ENCODE measurements at places on chromosomes 1 and 21.

GRCh38 chr1:13950637-13951036, 250.6 kb downstream of the PRDM2 start:
- no peak overlapping the region for H3K27ac ChIP-seq
- H3K36me3 ChIP-seq: no peaks in the 10 kb centered on the region
- H3K4me3 ChIP-seq: no peak overlapping the region
- peaks cover 3% of the 10 kb centered on the region for H3K27me3 ChIP-seq
- peak; percentile 9 for DNase-seq

- H3K4me3 ChIP-seq: peak overlapping the region; percentile 62
- H3K27ac ChIP-seq: no peak overlapping the region
- no peaks in the 10 kb centered on the region for H3K36me3 ChIP-seq
- peaks cover 76% of the 10 kb centered on the region for H3K27me3 ChIP-seq
- no peak for DNase-seq
Measured at GRCh38 chr1:180227861-180228647, 2.0 kb upstream of the LHX4 start.

DNA sequence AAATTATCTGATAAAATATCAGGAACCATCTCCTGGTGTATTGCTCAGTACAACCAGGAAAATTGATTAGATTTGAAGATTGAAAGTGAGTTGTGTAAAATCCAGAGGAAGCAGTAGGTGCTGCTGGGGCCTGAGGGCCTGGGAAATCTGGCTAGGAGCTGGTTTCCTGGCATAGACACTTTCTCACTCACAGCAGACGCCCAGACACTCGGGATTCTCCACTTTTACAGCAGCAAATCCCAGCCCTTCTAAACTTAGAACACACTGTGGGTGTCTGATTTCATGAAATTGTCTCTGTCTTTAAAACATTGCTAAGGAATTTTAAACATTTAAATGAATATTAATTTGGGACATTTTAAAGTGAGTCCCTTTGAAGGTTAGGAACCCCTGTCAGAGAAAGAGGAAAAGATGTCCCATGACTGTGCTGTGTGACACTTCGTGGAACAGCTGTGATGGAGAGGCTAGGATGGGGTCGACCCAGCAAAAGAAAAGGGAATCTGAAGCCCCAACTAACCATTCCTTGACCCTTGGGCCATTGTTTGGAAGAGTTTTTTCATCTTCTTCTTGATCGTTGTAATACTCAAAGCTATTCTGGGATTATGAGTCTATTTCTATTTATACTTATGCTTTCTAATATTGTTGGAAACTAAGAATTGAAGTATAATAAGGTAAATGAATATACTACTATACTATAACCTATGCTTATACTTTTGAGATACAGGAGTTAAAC, 49.0 kb upstream of the VAMP3 start:
- H3K36me3 ChIP-seq: no peaks in the 10 kb centered on the region
- no peak overlapping the region for H3K4me3 ChIP-seq
- peaks cover 6% of the 10 kb centered on the region for H3K4me1 ChIP-seq
- DNase-seq: no peak

DNA sequence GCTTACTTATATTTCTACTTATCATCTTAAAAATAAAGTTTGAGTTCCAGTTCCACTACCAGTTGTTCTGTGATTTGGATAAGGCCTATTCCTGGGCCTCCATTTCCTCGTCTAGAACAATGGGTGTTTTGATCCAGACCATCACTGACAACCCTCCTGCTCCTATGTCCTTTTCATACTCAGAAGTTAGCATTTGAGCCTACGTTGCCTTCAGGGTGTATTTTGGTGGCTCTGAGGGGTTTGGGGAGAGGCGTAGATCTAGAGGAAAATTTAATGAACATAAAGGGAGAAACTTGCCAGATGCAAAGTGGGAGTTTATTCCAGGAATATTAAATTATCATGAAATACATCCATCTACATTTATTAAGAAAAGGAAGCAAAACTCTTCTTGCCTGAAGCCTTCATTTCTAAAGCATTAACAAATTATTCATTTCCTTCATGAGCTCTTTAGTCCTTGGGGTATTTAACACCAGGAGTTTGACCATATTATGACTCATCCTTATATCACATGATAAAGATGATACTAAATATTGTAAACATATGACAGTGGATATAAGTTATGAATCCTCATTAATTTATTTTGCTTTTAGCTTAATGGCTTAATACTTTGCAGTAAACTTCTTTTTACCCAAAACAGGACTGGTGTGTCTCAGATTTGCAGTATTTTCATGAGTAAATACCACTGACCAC, 47.2 kb upstream of the SYT14 start:
- no peak overlapping the region for H3K4me3 ChIP-seq
- H3K27me3 ChIP-seq: peaks cover 12% of the 10 kb centered on the region
- H3K4me1 ChIP-seq: peaks cover 4% of the 10 kb centered on the region

DNA sequence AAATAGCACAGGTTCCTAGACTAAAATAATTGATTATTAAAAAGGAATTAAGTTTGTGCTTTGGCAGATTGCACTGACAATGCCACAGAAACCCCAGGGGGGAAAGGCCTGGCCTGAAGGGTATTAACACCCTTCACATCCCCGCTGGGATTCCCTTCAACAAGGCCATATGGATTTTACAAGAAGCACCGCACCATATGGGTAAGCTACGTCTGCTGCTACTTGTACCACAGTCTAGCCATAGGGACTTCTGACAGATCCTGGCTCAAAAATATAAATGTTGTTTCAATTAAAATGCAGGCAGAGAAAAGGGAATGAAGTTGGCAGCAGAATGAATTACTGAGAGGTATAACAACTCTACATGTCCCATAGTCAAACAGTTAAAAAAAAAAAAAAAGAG, 101.0 kb downstream of the DENND1B start:
- H3K4me1 ChIP-seq: no peaks in the 10 kb centered on the region
- H3K27ac ChIP-seq: no peak overlapping the region
- H3K36me3 ChIP-seq: no peaks in the 10 kb centered on the region
- H3K4me3 ChIP-seq: no peak overlapping the region
- no peak for DNase-seq

- peaks cover 10% of the 10 kb centered on the region for H3K27me3 ChIP-seq
- H3K4me1 ChIP-seq: peaks cover 12% of the 10 kb centered on the region
- DNase-seq: peak; percentile 94
- H3K36me3 ChIP-seq: no peaks in the 10 kb centered on the region
- H3K27ac ChIP-seq: peak within 1 kb of the TSS; percentile 86
Measured at GRCh38 chr21:33491373-33492102, at the start of gene DNAJC28. TSS of gene DNAJC28 (minus strand) at chr21:33491716. CDS start at chr21:33489393, 2,323 bp downstream.

GRCh38 chr1:4515727-4516289, 138.6 kb upstream of the AJAP1 start:
- H3K27me3 ChIP-seq: no peaks in the 10 kb centered on the region
- H3K4me3 ChIP-seq: no peak overlapping the region
- no peak for DNase-seq
- H3K4me1 ChIP-seq: no peaks in the 10 kb centered on the region

GRCh38 chr1:86798608-86799291, 94.4 kb downstream of the SH3GLB1 start:
- DNase-seq: peak; percentile 11
- H3K36me3 ChIP-seq: no peaks in the 10 kb centered on the region
- H3K27me3 ChIP-seq: no peaks in the 10 kb centered on the region
- no peaks in the 10 kb centered on the region for H3K4me1 ChIP-seq

DNA sequence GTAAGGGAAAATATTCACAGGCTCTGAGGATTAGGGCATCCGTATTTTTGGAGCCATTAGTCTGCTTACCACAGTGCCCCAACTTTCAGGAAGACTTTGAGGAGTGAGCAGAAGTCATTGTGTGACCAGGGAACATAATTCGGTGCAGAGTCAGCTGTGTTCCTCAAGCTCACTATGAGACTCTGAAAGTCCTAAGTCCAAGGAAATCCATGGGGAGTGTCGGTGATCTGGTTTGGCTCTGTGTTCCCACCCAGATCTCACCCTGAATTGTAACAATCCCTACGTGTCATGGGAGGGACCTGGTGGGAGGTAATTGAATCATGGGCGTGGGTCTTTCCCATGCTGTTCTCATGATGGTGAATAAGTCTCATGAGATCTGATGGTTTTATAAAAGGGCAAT, 45.9 kb upstream of the SCAF4 start:
- DNase-seq: no peak
- H3K27me3 ChIP-seq: peaks cover under 1% of the 10 kb centered on the region
- no peak overlapping the region for H3K27ac ChIP-seq
- no peaks in the 10 kb centered on the region for H3K36me3 ChIP-seq
- no peaks in the 10 kb centered on the region for H3K4me1 ChIP-seq

DNA sequence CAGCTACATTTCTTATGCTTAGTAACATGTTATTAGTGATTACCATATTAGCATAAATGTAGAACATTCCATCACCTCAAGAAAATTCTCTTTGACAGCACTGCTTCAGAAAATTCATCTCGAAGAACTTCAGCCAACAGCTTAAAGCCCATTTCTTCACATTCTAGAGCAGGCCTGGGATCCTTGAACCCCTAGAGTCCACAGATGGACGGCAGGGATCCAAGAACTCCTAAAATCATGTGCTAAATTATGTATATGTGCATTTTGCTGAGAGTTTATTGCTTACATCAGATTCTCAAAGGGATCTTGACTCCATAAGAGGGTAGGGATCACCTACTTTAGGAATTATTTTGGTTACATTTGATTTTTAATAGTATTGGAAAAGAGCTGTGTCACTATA, 76.2 kb upstream of the TEKT2 start:
- no peak overlapping the region for H3K4me3 ChIP-seq
- H3K27ac ChIP-seq: no peak overlapping the region
- peaks cover 13% of the 10 kb centered on the region for H3K36me3 ChIP-seq
- no peak for DNase-seq

- H3K4me3 ChIP-seq: peak overlapping the region; percentile 76
- peaks cover 27% of the 10 kb centered on the region for H3K4me1 ChIP-seq
- peaks cover 15% of the 10 kb centered on the region for H3K36me3 ChIP-seq
- H3K27ac ChIP-seq: peak overlapping the region; percentile 92
- no peak for DNase-seq
Measured at GRCh38 chr21:38804030-38804788, 1.5 kb upstream of the ETS2 start.

All from activated CD4-positive, alpha-beta T cell treated with anti-CD3 and anti-CD28 coated beads, Interleukin-2, amount 10 ng/mL, durations not matched to agents 7 days and 5 days (primary cell).